Mucosa of descending colon (tissue), 3 donors: ENCODE measurements at places on chromosomes 7 and 10.
A peak's percentile ranks its signal among the peaks of the same experiment; 100 is the strongest.

GRCh38 chr10:118810796-118811505, 56.2 kb upstream of the CACUL1 start:
- DNase-seq, result no peak

GRCh38 chr10:85547460-85548023, 819.1 kb downstream of the GRID1 start:
- DNase-seq, result no peak

- no peak for DNase-seq
Measured at GRCh38 chr7:130415006-130415405, 25.8 kb downstream of the CEP41 start.

DNA sequence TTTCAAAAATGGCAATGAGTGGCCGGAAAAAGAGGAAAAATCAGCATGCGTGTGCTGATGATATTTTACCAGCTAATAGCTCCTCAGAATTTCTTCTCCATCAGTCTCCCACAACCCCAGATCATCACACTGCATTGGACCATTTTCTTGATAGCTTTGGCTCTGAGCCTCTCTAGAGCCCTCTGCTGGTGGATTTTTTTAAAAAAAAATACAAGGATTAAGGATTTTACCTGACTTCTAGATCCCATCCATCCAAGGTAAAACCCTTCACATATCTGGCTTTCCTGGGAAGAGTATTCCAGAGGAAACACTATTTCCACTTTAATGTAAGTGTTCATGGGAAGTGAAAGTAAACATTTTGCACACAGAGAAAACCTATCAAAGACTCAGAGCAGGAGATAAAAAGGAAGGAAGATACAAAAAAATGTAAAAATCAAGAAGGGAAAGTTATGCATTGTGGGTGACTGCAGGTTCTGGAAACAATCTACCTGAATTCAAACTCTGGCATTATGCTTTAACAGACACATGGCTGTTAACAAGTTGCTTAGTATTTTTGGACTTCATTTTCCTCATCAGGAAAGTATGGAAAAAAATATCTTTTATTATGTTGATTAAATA, 380.9 kb downstream of the LRRTM3 start:
- DNase-seq, result no peak

- DNase-seq, result no peak
Measured at GRCh38 chr10:87723500-87723899, 63.8 kb downstream of the PAPSS2 start.

DNA sequence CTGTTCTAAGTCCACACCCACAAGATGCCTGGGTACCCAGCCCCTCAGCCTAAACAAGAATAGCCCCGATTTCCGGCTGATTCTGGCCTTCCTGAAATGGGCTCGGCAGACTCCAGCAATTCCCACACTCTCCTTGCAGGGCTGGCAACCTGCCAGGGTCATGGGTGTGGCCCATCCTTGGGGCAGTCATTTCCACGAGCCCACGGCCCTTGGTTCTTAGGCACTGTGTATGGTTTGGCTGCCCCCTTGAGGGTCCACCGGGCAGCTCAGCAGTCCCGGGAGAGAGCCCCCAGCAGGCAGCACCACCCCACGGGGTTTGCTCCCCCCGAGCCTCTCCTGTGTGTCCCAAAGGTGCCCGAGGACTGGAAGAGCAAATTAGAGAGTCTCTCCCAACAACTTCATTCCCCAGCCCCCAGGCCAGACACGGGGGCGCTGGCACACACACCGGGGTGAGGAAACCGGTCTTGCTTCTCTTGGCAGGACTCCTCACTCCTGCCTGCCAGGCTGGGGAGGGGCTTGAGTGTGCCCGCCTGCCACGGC, 142.2 kb downstream of the EMX2 start:
- DNase-seq, result peak; percentile 44

- no peak for DNase-seq
Measured at GRCh38 chr7:36984041-36984521, 259.8 kb upstream of the AOAH start.

DNA sequence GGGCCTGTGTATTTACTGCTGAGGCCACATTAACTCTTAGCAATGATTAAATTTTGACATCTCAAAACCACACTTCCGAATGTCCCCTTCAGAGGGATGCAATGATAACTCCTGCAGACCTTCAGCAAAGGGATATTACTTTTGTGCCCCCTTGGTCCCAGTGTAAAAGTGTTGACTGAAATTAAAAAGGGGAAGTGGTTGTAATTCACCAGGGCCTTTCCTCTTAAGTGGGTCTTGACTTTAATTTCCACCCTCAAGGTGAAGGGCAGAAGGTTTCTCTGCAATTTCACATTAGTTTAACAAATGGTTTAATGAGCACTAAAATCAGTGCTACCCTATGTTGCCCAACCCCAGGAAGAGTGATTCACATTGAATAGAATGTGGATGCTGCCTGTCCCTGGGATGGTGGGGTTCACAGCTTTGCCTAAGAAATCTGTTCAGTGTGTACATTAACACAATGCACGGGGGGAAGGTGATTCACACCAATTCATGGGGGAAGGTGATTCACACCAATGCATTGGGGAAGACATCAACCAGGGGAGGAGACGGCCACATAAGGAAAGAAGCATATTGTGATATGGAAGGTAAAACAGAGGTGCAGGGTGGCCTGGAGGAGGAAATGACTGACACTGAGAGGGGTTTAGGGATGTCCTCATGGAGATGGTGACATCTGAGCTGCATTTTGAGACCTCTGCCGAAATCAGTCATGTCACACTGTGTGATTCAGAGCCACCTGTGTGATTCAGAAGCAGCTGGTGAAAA, 19.4 kb upstream of the TNS3 start:
- DNase-seq, result no peak

GRCh38 chr7:46178661-46179060, 257.6 kb upstream of the IGFBP3 start:
- no peak for DNase-seq

- DNase-seq, result peak; percentile 59
Measured at GRCh38 chr10:80356563-80356988, at the start of the genes DYDC1 and DYDC2. TSS of gene DYDC1 (minus strand) at chr10:80356755. CDS start at chr10:80352601, 4,154 bp downstream. TSS of gene DYDC2 (plus strand) at chr10:80356781. CDS start at chr10:80362444, 5,663 bp downstream.

GRCh38 chr7:15916681-15917380, 230.3 kb upstream of the MEOX2 start:
- DNase-seq, result no peak

- no peak for DNase-seq
Measured at GRCh38 chr10:122271076-122271475, at the start of gene BTBD16. TSS of gene BTBD16 (plus strand) at chr10:122271296. CDS start at chr10:122275082, 3,786 bp downstream.

GRCh38 chr10:82817676-82818422, 942.9 kb downstream of the NRG3 start:
- no peak for DNase-seq

DNA sequence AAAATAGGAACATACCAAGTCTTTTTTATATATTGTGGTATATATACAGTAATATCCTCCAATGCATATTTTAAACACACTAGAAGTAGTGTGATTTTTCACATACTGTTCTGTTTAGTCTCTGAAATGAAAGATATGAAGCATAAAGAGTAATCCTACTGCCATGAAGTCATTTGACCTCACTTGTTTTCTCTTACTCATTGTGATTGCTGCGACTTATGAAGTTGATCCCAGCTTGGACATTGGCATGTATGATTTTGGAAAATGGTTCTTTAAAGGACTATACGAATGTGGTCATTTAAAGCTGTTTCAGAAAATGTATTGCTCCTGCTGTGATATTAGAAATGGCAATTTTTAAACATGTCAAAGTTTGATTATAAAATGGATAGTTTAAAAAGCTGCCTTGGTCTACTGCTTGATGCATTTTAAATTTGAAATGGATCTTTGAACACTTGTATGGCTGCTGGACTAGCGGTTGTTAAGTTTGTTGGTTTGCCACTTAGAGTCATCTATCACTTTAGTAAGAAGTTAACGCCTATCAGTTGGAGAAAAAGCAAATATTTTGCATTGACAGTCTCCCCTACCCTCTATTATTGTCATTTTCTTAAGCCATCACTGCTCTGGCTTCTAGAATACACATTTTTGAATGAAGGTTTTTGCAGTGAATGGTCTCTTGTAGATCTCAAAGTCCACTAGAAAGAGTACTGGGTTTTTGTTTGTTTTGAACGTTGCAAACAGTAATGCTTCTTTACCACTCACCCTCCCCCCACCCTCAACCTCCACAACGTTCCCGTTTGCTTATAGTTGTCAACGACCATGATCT, 881 bp upstream of the PCGF5 start:
- no peak for DNase-seq

GRCh38 chr10:11782793-11783557, 40.2 kb upstream of the PROSER2 start:
- DNase-seq, result no peak

GRCh38 chr7:47766126-47766525, 182.1 kb downstream of the PKD1L1 start:
- no peak for DNase-seq

- no peak for DNase-seq
Measured at GRCh38 chr10:11414314-11415038, 197.0 kb downstream of the USP6NL start.

- DNase-seq, result no peak
Measured at GRCh38 chr10:62862447-62862846, 46.3 kb upstream of the EGR2 start.

DNA sequence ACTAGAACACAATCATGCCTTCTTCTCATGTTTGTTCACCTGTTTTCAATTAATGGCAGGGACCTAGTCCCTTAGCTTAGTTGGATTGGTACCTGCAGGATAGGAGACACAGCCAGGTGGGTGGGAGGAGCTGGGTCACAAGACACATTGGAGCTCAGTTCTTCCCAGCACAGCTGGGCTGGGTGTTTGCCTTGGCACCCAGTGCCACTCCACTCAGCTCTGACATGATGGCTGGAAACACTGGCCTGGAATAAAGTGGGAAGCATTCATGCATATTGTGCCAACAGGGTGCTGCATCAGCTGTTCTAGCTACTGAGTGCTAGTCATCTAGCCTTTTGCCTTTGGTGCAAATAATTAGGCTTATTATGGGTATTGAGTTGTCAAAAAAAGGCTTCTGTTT, 226.1 kb downstream of the PTEN start:
- no peak for DNase-seq

- no peak for DNase-seq
Measured at GRCh38 chr7:102874166-102874829, 38.5 kb upstream of the LRRC17 start.

DNA sequence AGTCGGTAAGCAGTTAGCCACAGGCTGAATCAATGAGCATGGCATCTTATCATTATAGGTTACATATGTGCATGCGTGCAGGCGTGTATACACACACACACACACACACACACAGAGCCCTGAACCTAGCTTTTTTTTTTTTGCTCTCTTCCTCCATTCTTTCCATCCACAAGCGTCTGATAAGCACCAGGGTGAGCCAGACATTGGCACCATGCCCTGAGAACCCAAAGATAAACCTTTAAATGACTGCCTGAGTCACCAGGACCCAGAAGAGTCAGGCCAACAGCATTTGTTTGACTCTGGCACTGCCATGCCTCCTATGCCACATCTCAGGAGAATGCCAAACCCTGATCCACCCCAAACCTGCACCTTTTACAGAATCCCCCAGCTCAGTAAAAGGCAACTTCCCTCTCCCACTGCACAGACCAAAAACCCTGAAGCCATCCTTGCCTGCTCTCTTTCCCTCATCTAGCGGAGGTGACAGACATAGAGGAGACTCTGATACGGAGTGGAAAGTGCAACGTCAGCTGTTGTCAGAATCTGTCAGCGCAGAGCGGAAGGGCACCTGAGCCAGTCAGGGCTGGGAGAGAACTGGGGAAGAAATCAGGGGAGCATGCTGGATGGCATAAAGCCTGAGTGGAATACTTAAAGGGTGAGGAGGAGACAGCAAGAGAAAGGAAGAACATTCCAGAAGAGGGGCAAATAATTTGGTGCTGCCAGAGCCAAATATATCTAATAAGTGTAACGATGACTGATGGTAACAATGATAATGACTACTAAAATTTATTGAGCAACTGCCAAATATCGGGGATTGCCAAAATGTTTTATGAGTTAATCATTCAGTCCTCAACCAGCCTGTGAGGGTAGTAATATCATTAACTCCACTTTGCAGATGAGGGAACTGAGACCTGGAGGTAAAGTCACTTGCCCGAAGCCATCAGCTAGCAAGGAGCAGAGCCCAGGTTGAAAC, 3.2 kb downstream of the PARP12 start:
- DNase-seq, result peak; percentile 76

GRCh38 chr10:48330269-48330668, 23.8 kb downstream of the MAPK8 start:
- no peak for DNase-seq

DNA sequence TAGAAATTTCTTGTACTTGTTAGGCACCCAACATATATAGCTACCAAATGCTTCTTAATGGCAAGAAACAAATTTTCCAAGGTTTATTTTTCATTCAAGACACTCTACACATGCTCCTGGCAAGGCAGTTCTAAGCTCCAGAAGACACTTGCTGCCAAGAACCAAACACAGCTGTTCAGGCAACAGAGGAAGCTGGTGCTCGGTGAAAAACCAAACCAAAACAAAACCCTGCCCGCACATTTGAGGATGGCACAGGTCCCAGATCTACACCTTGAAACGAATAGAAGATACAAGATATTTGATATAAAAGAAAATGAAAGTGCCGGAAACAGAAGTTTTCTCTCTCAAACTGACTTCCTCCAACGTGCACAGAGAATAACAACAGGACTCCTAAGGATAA, 4.9 kb upstream of the DNTT start:
- DNase-seq, result no peak

- peak; percentile 62 for DNase-seq
Measured at GRCh38 chr10:70985824-70986622, 97.7 kb upstream of the PCBD1 start.

DNA sequence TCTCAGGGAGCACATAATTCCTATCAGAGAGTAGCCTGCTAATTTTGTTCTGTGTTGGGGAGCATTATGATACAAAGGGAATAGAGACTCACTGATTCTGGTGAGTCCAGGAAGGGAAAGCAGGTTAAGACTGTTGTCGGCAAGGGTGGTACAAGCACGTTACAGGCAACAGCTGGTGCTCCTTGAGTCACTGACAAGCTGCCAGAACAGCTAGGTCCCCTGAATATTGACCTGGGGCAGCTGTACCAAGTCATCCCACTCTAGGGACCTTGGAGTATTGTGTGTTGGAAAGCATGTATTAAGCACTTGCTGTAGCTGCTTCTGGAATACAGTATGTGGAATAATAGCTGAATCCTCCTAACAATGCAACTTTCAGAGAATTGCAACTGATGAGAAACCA, 37.0 kb upstream of the GLCCI1 start:
- no peak for DNase-seq

DNA sequence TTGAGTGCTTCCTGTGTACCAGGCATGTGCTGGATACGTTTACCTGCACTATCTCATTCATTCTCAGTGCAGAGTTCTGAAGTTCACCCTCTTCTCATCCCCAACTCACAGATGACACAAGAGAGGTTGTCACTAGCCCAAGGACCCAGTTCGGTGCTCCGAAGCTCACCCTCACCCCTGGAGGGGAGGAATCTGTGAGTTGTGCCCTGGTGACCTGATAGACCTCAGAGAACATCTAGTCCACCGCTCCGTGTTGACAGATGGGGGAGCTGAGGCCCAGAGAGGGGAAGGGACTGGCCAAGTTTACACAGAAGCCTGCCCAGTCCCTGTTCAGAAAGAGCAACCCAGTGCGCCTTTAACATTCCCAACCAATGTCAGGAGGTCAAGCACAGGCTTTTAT, 44.8 kb upstream of the EMX2 start:
- DNase-seq, result no peak

DNA sequence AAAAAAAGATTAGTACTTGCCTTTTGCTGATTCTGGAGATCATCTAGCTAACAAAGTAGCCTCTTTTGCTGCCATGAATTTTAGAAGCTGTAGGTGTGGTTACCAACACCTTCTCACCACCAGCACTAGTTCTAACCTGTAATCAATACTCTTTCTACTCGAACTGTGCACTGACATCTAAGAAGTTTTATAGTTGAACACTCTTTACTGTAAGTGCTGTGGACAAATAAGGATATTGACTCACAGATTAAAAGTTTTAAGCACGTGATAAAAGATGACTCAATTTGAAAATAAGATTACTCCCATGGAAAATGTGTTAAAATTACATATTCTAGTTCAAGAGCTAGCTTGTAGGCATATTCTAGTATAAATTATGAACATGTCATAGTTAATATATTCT, 89.9 kb downstream of the REEP3 start:
- DNase-seq, result no peak
